SIG-M5 (cell line): ENCODE measurements at places on chromosomes 11 and 22.
A peak's percentile ranks its signal among the peaks of the same experiment; 100 is the strongest.

- no peak for DNase-seq
Measured at GRCh38 chr11:130204703-130205095, 45.1 kb downstream of the ST14 start.

- no peak for DNase-seq
Measured at GRCh38 chr11:134349109-134349801, 17.5 kb downstream of the GLB1L2 start.

- no peak for DNase-seq
Measured at GRCh38 chr11:79241205-79241851, 199.5 kb downstream of the TENM4 start.

- no peak for DNase-seq
Measured at GRCh38 chr11:19447150-19447566, 206.4 kb upstream of the E2F8 start.

GRCh38 chr11:61347916-61348461 lies 13.7 kb downstream of the CYB561A3 start:
- DNase-seq: no peak

GRCh38 chr11:25432376-25432775 lies 899.6 kb upstream of the ANO3 start:
- no peak for DNase-seq

DNA sequence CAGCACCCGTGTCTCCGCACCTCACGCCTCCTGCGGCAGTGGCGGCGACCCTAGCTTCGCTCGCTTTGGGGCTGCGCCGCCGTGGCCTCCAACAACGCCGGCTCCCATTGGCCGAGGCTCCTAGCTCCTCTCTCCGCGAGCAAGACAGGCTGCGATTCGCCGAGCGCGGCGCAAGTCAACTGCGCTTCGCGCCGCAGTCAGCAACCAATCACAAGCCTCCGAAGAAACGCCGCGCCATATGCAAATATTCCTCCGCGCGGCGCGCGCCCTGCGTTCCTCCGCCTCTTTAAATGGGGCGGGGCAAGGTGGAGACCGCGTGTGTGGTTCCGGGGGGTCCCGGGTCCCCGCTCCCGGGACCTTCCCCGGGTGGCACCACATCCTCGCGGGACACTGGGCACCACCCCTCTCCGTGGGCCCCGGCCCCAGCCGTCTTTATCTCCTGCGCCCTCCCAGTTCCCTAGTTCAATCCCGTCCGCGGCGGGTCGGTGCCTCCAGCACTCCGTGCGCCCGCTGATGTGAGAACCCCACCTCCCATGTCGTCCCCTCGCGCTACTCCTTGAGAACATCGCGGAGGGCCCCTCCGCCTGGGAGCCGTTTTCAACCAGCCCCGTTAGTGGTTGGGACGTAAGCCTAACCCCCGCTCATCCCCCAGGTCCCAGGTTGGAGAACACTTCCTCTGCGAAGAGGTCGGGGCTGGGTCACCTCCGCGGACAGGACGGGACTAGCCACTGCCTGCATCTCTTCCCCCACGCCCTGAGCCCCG lies at the start of gene NAP1L4:
Gene NAP1L4, minus strand, starts transcription at position 96 of the 763 bp plus-strand sequence. CDS start 13,109 bp downstream, outside the sequence.
- peak; percentile 61 for DNase-seq

GRCh38 chr11:34086554-34087283 lies 18.7 kb upstream of the NAT10 start:
- DNase-seq: no peak

- no peak for DNase-seq
Measured at GRCh38 chr22:36771356-36772063, 4.4 kb downstream of the IFT27 start.

DNA sequence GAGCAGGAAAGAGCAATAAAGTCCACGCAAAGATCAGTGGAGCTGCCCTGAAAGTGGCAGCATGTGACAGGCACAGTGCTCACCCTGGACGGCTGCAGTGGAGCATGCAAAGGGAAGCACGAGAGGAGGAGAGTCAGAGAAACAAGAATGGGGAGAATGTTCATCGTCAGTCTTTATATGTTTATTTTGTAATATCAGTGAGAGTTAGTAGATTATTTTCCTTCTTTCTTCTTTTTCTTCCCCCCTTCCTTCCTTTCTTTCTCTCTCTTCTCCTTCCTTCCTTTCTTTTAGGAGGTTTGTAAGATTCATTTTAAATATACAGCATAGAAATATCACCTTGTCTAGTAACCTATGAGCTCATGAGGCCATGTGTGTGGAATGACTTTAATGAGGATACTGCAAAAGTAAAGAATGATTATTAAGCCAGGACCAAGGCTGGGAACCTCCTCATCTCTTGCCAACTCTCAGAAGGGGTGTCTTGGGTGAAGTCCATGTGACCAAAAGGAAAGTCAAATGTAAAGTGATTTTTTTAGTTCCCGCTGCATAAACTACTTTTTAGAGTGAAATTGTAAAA lies 321.1 kb downstream of the AASDHPPT start:
- DNase-seq: no peak

DNA sequence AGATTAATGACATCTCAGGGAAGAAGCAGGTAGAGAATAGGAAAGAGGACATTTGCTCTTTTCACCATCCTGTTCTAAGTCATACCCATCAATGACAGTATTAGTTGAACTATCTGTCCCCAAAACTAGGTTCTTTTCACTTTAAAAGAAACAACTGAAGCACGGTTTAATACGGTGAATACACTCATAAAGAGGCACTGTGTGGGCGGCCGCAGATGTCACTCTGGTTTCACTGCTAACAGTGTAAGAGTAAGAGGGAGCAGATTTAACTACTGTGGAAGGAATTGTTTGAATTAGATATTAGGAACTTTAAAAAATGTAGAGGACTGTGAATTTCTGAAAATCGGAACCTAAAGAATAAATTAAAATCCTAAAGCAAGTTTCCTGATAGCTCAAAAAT lies 49.5 kb downstream of the VSIG10L2 start:
- no peak for DNase-seq

- DNase-seq: no peak
Measured at GRCh38 chr11:79173615-79174014, 267.2 kb downstream of the TENM4 start.

DNA sequence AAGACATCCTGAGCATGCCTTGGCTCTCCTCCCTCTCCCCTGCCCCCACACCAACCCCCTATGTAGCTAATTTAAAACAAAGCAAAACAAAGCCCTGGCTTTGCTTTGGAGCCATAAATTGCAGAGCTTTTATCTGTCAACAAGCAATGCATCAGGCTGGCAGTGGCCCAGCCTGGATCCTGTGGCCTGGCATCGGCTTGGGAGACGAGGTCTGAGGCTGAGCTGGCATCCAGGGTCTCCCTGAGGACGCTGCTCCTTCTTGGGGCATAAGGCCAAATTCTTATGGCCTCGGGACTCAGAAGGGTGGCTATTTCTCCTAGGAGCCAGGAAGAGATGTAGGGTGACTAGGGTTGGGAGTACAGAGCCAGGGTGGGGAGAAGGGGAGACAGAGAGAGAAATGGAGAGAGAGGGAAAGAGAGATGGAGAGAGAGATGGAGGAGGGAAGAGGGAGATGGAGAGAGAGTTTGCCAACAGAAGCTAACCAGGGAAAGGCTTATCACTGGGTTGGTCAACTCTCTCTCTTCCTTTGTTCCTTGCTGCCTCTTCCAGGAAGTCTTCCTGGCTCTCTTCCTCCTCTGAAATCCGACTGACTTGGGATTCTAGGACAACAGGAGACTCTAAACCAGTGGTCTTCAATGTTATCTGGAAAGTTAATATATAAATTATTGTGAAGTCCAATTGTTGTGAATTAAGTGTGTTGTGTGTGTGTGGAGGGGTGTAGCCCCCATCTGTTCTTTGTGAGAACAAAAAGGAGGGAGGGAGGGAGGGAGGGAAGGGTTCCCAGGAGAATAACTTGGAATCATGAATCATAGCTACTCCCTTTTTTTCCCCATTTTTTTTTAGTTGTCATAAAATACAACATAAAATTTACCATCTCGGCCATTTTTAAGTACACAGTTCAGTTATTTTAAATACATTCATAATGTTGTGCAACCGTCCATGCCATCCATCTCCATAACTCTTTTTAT lies 29.1 kb downstream of the TSPAN18 start:
- DNase-seq: no peak

- no peak for DNase-seq
Measured at GRCh38 chr11:111735262-111736116, 30.7 kb downstream of the PPP2R1B start.

GRCh38 chr11:17634776-17635550 lies 84.4 kb upstream of the MYOD1 start:
- no peak for DNase-seq

DNA sequence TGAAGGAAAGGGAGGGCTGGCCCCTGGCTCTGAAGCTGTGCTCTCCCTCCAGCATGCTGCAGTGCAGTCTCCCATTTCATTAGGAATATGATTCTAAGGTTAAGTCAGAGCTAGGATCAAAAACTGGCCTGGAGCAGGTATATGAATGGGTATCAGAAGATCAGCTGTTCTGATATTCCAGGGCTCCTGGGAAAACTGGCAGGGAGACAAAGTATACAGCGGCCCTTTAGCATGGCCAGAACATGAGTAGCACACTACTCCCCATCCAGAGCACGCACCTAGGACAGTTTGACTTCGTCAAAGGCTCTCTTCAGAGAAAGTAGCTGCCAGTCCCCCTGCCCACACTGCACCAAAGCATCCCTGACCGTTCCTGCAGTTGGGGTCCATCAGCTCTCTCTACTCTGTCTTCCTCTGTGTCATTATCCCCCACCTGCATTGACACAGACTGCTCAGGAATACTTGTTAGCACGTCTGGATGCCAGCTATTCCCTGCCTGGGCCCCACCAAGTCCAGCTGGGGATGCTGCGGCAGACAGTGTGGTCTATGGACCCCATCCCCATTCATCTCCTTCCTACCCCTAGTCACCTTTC lies 4.0 kb upstream of the FCHSD2 start:
- DNase-seq: no peak

DNA sequence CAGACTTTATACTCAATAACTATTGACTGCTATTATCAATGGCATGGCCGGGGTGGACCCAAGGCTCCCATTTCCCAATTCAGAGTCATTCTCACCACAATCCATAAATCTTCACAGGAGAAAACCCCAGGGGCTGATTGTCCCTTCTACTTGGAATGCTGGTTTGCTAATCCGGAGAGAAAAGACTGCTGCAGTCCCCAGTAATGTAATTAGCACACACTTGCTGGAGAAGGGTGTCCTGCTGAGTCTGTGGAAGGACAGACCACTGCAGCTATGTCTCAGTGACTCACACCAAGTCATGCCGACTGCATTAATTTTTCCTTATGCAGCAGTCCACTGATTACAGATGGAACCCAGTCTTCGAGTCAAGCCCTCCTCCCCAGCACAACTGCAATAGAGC lies 5.9 kb upstream of the ETS1 start:
- DNase-seq: no peak

GRCh38 chr11:115054570-115055538 lies 376.5 kb downstream of the NXPE2 start:
- DNase-seq: no peak

DNA sequence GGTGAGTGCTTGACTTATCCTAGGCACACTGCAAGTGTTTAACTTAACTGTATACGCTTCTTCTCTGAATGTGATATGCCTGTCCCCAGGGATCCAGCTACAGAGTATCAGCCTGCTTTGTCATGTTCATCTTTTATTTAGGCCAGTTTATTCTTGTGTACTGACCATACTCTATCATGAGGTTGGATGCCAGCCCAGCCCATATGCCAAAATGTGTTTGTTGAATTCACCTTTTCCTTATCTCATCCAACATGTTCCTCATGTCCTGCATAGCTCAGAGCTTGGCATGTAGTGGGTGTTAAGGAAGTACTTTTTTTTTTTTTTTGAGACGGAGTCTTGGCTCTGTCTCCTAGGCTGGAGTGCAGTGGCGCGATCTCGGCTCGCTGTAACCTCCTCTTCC lies 116.2 kb downstream of the NCAM1 start:
- DNase-seq: no peak

- DNase-seq: no peak
Measured at GRCh38 chr11:59866836-59867235, 549 bp upstream of the TCN1 start.

DNA sequence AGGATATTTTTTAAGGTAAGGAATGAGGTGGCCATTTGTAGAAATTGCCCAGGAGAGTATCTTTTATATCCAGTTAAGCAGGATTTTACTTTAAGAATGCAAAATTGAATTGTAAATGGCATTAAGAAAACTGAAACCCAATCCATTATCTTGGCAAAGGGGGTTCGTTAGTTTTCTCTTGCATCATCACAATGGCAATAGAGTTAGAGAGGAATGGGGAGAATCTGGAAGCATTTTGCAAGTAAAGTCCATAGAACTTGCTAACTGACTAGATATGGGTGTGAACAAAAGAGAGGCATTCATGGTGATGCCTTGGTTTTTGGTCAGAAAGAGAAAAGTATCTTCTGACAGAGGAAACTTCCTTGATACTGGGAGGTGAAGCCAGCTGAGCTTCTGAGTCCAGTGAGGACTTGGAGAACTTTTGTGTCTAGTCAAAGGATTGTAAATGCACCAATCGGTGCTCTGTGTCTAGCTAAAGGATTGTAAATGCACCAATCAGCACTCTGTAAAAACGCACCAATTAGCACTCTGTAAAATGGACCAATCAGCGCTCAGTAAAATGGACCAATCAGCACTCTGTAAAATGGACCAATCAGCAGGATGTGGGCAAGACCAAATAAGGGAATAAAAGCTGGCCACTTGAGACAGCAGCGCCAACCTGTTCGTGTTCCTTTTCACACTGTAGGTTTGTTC lies 3.6 kb upstream of the CCDC117 start:
- DNase-seq: no peak

GRCh38 chr11:57776031-57776521 lies 14.5 kb downstream of the CTNND1 start:
- no peak for DNase-seq

GRCh38 chr11:104134745-104135144 lies 29.2 kb downstream of the PDGFD start:
- DNase-seq: no peak

- DNase-seq: no peak
Measured at GRCh38 chr11:18071098-18071705, 25.1 kb upstream of the TPH1 start.

DNA sequence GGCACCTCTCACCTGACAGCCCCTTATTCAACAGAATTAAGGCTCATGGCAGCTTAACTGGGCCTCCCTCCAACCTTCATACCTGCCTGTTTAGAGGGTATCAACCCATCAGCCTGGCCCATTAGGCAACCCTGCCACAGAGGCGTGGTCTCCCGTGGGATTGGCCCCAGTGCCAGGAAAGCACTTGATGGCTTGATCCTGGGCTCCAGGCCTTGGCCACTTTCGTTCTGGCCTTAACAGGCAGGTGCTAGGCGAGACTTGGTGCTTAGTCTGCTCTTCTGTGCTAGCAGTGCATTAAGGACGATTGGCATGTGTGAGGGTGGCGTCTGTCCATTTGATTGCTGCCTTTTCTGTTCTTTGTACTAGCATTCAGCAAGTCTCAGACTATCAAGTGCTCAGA lies 75.2 kb downstream of the CABIN1 start:
- DNase-seq: no peak

- DNase-seq: no peak
Measured at GRCh38 chr11:1936072-1936780, 10.9 kb upstream of the MRPL23 start.

GRCh38 chr11:119928047-119928446 lies 199.0 kb upstream of the NECTIN1 start:
- no peak for DNase-seq

DNA sequence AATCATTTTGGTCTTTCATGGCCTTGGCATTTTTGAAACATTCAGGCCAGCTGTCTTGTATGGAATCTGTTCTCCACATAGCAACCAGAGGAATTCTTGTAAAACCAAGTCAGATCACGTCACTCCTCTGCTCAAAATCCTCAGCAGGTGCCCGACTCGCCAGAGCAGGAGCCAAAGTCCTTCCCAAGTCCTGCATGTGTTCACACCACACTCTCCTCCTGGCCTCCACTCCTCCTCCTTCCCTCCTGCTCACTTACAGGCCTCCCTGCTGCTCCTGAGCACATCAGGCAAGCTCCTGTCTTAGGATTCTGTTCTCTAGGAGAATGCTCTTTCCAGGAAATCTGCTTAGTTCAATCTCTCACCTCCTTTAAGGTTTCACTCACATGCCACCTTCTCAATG lies 6.9 kb upstream of the PSMC3 start:
- DNase-seq: no peak
